Stomach (tissue), 19 donors: ENCODE measurements at places on chromosomes 1 and 21.
A peak's percentile ranks its signal among the peaks of the same experiment; 100 is the strongest.

DNA sequence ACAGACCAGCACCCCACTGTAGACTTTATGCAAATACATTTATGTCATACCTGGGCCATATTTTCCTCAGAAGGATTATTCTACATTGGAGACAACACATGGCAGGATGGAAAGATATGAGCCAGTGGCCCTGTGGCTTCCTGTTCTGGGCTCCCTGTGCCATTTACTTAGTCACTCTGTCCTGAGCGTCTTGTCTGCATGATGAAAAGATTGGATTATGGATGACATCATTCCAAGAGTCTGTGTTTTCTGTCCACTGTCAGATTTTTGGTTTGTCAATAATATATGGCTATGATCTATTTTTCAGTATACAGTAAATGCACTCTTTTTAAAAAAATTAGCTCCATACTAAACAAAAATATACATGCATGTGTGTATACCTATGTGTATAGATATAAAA is 30.8 kb downstream of the IGSF5 start:
- no peak overlapping the region for H3K27ac ChIP-seq
- DNase-seq: no peak
- H3K27me3 ChIP-seq: no peaks in the 10 kb centered on the region

GRCh38 chr1:169879034-169879840 is 14.5 kb downstream of the SCYL3 start:
- H3K4me3 ChIP-seq: no peak overlapping the region
- peaks cover 68% of the 10 kb centered on the region for H3K36me3 ChIP-seq
- H3K4me1 ChIP-seq: peaks cover 20% of the 10 kb centered on the region
- no peak overlapping the region for H3K27ac ChIP-seq
- H3K27me3 ChIP-seq: no peaks in the 10 kb centered on the region

- no peaks in the 10 kb centered on the region for H3K36me3 ChIP-seq
- no peak overlapping the region for H3K4me3 ChIP-seq
- H3K27ac ChIP-seq: no peak overlapping the region
- no peaks in the 10 kb centered on the region for H3K27me3 ChIP-seq
- DNase-seq: no peak
- H3K4me1 ChIP-seq: no peaks in the 10 kb centered on the region
Measured at GRCh38 chr1:225348400-225348799, 79.4 kb downstream of the LBR start.

- H3K27ac ChIP-seq: no peak overlapping the region
- H3K27me3 ChIP-seq: no peaks in the 10 kb centered on the region
- H3K4me1 ChIP-seq: peaks cover 9% of the 10 kb centered on the region
- H3K36me3 ChIP-seq: no peaks in the 10 kb centered on the region
Measured at GRCh38 chr1:167676205-167676915, 45.4 kb upstream of the MPZL1 start.

GRCh38 chr1:155124503-155125463 is 2.9 kb upstream of the EFNA1 start:
- H3K4me3 ChIP-seq: no peak overlapping the region
- H3K27ac ChIP-seq: peak overlapping the region; percentile 98
- no peaks in the 10 kb centered on the region for H3K27me3 ChIP-seq
- no peaks in the 10 kb centered on the region for H3K36me3 ChIP-seq

DNA sequence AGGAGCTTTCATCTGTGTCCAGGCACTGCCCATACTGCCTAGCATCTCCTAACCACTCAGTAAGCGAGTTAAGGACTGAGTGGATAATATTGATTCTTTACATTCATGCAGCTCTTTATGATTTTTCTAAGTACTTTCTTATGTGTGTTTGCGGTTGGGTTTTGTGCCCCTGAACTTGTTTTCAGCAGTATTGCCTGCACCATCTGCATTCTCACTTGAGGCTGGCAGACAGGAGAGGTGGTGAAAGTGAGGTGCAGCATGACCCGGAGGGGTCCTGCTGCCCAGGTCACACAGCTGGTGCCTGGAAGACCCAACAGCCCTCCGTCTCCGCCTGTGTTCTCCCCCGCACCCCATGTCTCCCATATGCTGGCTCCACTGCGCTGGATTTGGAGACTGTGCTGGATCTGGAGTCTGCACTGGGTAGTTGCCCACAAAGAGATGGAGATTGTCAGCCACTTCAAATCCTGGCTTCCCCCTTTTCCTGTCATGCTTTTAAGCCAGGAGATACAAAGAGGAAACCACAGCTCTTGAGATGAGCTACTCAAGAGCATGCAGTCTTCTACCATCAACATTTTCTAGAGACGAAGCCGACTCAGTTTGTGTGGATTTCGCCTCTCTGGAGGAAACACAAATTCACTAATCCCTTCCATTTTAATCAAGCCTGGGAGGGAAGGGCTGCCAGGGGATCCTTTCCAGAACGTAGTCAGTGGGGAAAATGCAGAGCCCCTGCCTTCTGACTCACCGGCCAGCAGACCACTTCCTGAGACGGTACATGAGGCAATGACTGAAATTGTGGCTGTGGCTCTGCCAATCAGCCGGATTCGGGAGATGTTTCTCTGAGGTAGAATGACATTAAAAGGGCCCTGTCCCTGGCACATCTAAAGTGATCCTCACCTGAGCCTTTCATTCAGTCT is 71.7 kb upstream of the ANGPTL1 start:
- no peak for DNase-seq
- no peak overlapping the region for H3K4me3 ChIP-seq
- H3K4me1 ChIP-seq: peaks cover 27% of the 10 kb centered on the region
- H3K36me3 ChIP-seq: no peaks in the 10 kb centered on the region
- no peaks in the 10 kb centered on the region for H3K27me3 ChIP-seq

DNA sequence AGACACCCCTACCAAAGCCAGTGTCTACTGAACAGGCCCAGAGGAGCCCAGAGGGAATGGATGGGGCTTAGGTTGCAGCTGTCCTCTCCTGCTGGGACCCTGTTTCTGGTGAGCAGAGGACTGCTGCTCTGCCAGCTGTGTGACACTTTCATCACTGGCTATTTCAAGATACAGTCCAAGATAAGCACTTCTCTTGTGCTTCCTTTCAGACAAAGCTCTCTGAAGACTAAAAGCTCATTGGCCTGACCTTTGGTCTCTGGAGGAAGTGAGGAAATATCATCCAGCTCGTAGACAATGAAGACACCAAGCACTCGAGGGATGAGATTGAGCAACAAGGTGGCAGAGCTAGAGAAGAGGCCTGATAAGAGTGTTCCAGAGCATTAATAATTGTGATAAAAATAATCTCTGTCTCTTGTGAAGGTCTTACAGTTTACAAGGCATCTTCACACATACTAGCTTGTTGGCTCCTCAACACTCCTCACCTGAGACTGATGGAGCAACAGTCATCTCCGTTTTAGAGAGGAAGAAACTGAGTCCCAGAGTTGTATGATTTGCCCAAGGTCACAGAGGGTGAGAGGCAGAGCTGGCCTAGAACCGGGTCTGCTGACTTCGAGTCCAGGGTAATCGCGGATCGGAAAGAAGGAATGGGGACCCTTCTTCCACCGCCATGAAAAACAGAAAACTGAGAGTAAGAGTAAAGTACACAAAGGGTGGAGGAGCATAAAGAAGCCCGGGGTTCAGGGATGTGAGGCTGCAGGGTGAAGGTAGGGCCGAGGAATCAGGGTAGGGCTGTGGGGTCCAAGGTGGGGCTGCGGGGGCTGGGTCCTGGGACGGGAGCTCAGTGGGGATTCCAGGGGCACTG is 666 bp downstream of the PAFAH2 start:
- H3K27ac ChIP-seq: peak overlapping the region; percentile 86
- H3K36me3 ChIP-seq: no peaks in the 10 kb centered on the region
- H3K4me3 ChIP-seq: peak overlapping the region; percentile 78
- peaks cover 18% of the 10 kb centered on the region for H3K4me1 ChIP-seq
- no peaks in the 10 kb centered on the region for H3K27me3 ChIP-seq
- DNase-seq: no peak

- H3K36me3 ChIP-seq: peaks cover 85% of the 10 kb centered on the region
- peaks cover 8% of the 10 kb centered on the region for H3K27me3 ChIP-seq
- no peak for DNase-seq
- H3K27ac ChIP-seq: peak overlapping the region; percentile 80
Measured at GRCh38 chr1:10641976-10642375, 154.5 kb downstream of the CASZ1 start.

GRCh38 chr1:225834417-225835329 is 24.7 kb downstream of the EPHX1 start:
- DNase-seq: peak; percentile 55
- peaks cover 28% of the 10 kb centered on the region for H3K4me1 ChIP-seq
- H3K36me3 ChIP-seq: peaks cover 59% of the 10 kb centered on the region
- peak overlapping the region; percentile 46 for H3K27ac ChIP-seq
- no peak overlapping the region for H3K4me3 ChIP-seq

DNA sequence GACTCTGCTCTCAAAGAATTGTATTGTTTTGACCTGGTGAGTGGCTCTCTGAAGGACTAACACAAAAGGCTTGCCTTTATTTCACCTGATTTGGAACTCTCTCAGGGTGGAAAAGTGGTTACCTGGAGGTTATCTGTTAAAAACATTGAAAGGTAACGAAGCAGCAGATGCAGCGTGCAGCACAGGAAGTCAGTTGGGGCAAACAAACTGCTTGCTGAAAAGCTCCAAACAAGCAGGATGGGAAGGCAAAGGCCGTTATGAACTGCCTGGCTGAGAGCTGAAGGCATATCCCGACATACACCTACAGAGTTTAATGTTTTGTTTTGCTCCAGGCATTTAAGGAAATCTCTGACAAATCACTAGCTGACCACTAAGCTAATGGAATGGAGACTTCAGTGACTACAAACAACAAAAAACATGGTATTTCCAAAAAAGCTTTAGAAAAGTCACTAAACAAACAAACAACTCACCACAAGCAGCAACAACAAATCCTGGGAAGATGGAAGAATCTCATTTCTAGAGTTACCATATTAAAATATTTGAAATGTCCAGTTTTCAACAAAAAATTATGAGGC is 44.3 kb upstream of the BATF3 start:
- no peaks in the 10 kb centered on the region for H3K27me3 ChIP-seq
- H3K4me1 ChIP-seq: peaks cover 6% of the 10 kb centered on the region
- H3K4me3 ChIP-seq: no peak overlapping the region
- DNase-seq: no peak

DNA sequence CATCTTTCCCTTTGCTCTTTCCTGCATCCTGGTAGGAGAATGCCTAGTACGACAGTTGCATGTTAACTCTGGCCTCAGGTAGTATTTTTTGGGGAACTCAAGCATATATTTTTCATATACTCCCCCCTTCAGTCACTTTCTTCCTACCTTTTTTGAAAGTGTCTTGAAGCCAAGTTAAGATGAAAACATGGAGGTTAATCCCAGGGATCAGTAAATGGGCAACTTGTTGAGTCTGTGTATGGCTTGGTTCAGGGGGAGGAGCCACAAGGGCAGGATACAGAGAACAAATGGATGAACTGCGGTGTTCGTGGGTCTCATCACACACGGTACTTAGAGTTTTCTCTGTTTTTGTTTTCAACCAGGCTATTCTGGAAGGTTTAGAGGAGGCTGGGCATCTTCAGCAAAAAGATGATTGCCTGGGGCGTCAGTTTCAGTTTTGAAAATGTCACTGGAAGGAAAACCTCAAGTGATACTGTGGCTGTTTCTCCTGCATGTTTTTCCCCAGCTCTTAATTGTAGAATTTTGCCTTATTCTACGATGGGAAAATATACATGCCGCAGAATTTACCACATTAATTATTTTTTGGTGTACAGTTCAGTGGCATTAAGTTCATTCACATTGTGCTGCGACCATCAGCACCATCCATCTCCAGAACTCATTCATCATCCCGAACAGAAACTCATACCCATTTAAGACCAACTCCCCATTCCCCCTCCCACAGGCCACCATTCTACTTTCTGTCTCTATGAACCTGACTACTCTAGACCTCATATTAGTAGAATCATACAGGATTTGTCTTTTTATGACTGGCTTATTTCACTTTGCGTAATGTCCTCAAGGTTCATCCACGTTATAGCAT is 71.5 kb downstream of the MAP10 start:
- no peak overlapping the region for H3K4me3 ChIP-seq
- DNase-seq: no peak
- no peaks in the 10 kb centered on the region for H3K27me3 ChIP-seq
- H3K4me1 ChIP-seq: no peaks in the 10 kb centered on the region

GRCh38 chr1:219465212-219466093 is 147.5 kb downstream of the ZC3H11B start:
- DNase-seq: no peak
- H3K4me1 ChIP-seq: no peaks in the 10 kb centered on the region
- H3K27ac ChIP-seq: no peak overlapping the region

- no peak overlapping the region for H3K27ac ChIP-seq
- H3K27me3 ChIP-seq: no peaks in the 10 kb centered on the region
- no peak overlapping the region for H3K4me3 ChIP-seq
- no peaks in the 10 kb centered on the region for H3K36me3 ChIP-seq
- peaks cover 11% of the 10 kb centered on the region for H3K4me1 ChIP-seq
- DNase-seq: no peak
Measured at GRCh38 chr1:17089506-17089905, 29.7 kb downstream of the PADI2 start.

DNA sequence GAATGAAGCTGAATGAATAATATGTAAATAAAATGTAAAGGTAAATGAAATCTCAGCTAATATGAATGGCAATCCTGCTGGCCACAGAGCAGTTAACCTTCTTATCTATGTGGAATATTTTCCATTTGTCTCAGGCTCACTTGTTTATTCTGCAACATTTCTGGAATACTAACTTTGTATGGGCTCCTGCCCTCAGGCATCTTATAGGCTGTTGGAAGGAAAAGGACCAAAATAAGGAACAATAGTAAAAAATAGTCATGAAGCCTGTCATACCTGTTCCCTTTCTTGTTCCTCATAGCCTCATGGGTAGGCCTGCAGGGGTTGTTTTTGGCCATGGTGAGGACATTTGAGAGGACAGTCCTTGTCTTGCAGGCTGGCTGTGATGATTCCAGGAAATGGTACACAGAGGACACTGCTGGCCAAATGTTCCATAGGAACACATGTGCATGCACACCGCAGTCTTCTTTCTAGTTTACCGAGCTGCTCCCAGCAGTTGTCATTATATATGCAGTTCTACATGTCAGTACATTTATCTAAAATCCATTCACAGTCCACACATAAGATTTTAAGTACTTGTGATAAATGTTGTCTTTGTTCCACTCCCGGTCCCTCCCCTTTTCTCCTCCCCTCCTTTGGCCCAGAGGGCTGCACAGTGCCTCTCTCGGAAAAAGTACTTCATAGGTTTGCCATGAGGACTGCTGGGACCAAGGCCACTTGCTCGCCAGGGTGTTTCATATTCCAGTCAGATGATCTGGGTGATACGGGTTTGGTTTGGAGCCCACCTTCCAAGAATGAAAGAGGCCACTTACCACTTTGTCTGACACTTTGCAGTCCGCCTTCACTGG is 15.2 kb upstream of the KCNQ4 start:
- no peak overlapping the region for H3K27ac ChIP-seq
- peaks cover 67% of the 10 kb centered on the region for H3K36me3 ChIP-seq
- H3K4me1 ChIP-seq: peaks cover 10% of the 10 kb centered on the region

GRCh38 chr1:101520302-101520701 is 283.5 kb downstream of the S1PR1 start:
- no peaks in the 10 kb centered on the region for H3K27me3 ChIP-seq
- no peak overlapping the region for H3K27ac ChIP-seq
- no peaks in the 10 kb centered on the region for H3K36me3 ChIP-seq
- no peak overlapping the region for H3K4me3 ChIP-seq

- H3K27me3 ChIP-seq: no peaks in the 10 kb centered on the region
- peak; percentile 96 for DNase-seq
- peak within 1 kb of the TSS; percentile 71 for H3K4me3 ChIP-seq
- H3K36me3 ChIP-seq: no peaks in the 10 kb centered on the region
Measured at GRCh38 chr1:200738327-200738948, at the start of gene CAMSAP2. Gene CAMSAP2 (plus strand): TSS chr1:200738893. CDS start chr1:200739828, 935 bp downstream.
